RCC 7860 (cell line): ENCODE measurements at places on chromosomes 3 and 15.

GRCh38 chr3:33313331-33313730 is 36.1 kb downstream of the FBXL2 start:
- no peak for DNase-seq

GRCh38 chr15:62165104-62165792 is at the start of gene C2CD4B:
C2CD4B (minus strand) TSS chr15:62165285; CDS start chr15:62164984, 301 bp downstream.
- no peak for DNase-seq

- no peak for DNase-seq
These were observed 8.8 kb downstream of the OIP5 start for GRCh38 chr15:41323611-41324010.

DNA sequence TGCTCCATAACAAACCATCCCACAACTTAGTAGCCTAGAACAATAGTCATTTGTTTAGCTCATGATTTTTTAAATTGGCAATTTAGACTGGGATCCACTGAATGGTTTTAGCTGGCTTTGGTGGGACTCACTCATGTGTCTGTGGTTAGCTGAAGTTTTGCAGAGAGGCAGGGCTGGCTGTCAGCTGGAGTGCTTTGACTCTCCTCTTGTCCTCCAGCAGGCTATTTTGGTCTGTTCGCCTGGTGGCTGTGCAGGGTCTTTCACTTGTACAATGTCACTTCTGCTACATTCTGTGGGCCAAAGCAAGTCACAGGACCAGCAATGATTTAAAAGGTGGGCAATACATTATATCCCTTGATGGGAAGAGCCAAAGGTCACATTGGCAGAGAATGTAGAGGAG is 1146.5 kb downstream of the ROBO2 start:
- DNase-seq = no peak

DNA sequence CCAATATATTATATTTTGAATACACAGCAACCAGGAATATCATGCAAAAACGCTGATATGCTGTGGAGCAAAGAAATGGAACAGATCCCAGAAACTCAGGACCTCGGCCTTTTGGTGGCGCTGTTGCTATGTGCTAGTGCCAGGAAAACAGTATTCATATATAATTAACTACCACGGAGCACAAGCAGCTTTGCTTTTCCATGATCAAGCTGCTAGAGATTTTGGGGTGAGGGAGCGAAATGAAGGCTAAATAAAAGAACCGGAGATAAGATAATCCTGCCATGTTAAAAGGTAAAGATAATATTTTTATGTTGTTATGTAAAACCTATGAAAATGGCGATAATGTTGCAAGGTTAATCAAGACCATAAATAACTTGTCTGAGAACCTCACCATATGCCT is 157.7 kb upstream of the FAM3D start:
- DNase-seq = peak; percentile 21

DNA sequence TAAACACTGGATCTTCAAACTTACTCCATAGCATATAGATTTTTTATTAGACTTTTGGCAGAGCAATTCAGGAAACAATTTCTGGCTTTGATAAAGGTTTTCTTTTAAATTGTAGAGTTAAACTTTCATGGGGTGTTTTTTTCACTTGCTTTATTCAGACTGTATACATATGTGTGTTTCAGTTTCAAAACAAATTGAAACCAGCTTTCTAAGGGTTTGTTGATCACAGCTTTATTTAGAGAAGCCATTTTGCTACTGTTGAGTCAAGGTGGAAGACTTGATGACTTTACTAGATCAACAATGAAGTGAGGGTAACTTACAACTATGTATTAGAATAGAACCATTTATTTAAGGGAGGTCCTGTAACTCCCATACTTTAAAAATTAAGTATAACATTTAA is 6.2 kb downstream of the UBE2E1 start:
- DNase-seq = no peak

DNA sequence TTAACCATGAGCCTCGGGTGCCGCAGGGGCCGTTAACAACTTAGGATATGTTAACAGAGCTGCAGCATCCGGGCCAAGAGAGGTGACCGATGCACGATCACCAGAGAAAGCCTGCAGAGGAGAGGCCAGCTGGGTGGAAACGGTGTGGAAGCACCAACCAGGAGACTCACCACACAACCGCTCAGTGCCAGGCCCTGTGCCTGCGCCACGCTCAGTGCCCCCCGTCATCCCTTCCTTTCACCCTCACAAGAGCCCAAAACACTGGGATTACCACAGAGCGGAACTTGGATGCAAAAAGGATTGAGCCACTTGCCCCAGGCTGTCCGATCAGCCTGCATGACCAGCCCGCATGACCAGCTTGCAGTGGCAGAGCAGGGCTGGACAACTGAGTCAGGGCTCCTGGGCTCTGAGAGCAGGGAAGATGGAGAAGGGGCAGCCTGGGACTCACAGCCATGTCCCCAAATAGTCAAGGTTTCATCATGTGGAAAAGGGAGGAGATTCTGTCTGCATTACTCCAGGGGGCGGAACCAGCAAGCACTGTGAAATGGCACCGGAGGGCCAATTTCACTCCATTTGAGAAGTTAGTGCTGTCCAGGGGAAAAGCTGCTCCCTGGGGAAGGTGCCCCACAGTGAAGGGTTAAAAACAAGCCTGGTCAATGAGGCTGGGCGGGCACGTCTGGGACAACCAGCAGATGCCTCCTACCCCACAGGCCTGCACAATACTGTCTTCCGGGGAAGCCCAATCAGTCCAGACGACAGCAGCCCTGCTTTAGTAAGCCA is 156.8 kb downstream of the ATP10A start:
- DNase-seq = no peak

DNA sequence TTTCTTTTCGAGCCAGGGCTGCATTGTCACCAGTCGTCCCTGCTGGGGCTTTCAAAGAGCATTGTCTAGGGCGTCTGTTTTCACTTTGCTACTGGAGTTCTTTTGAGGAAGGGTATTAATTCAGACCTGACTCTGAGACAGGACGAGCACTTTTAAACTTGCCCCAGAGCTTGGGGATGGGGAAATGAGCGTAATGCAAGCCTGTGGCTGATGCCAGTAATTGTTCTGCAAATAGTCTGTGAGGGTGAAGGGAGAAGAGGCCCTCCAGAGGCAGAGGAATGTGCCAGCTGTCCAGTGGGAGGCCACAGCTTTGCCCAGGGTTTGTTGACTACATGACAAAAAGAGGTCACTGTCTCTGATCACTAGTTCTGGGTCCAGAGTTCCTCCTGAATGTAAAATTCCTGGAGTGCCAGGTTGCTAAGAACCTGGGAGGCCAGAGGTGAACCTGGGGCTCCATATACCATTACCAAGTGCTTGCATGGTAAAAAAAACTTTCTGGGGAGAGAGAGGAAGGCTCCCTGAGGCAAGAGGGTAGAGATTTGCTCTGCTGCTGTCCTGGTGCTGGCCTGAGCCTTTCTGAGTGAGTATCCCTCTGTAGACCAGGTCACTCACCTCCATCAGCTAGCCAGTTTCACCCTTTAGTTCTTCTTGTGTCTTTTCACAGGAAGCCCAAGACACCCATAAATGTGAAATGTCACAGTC is 14.8 kb downstream of the EEFSEC start:
- no peak for DNase-seq

DNA sequence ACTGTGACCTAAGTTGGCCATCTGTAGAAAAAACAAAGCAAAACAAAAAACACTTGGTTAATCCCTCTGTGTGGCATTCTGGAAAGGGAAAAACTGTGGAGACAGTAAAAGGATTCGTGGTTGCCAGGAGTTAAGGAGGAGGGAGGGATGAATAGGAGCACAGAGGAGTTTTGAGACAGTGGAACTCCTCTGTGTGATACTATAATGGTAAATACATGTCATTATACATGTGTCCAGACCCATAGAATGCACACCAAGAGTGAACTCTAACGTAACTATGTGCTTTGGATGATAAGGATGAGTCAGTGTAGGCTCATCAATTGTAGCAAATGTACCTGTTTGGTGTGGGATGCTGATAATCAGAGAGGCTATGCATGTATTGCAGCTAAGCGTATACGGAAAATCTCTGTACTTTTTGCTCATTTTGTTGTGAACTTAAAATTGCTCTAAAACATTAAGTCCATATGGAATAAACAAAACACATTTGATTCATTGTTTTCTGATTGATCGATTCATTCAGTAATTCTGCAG is 33.4 kb downstream of the RAP2B start:
- DNase-seq = no peak

DNA sequence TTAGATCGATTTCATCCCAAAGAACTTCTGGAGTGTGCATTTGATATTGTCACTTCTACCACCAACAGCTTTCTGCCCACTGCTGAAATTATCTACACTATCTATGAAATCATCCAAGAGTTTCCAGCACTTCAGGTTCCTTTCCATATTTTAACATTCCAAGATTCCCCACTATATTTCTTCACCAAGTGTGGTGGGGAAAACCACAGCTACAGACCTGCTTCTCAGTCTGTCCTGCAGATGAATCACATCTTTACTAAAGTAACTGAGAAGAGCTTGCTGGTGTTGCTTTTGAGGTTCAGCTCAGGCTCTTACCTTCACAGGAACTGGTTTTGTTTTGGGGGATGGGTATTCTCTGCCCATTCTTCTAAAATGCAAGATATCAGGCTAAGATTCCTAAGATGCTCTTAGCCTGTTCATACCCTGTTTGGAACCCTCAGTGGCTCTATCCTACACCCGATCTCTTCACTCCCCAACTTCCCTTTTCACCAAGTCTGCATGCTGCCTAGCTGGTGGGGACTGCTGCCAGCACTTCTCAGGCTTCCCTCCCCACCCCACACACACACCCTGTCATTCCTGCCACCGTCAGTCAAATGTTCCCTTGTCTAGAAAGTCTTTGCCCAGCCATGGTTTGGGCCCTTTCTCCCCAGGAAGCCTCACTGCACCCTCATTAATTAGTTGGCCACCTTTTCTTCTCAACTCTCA is 30.8 kb downstream of the SRP14 start:
- DNase-seq = no peak

- DNase-seq = no peak
These were observed 41.6 kb downstream of the PYDC2 start for GRCh38 chr3:191502583-191502982.

GRCh38 chr3:72044231-72044855 is 259.4 kb upstream of the PROK2 start:
- no peak for DNase-seq

DNA sequence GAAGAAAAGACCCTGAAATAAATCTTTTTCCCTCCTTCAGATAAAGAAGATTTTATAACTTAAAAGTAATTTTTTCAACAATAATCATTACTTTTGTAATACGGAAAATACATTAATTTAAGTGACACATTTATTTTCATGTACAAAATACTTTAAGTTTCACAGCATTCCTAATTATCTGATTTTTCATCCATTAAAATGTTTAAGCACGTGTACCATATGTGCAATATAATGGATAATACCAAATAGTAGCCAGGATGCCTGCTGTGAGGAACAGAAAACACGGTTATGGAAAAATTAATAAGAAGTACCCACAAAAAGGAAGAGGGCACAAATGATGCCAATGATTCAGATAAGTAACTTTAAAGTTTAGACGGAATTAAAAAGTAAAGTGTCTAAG is 33.5 kb downstream of the ADAM10 start:
- no peak for DNase-seq

DNA sequence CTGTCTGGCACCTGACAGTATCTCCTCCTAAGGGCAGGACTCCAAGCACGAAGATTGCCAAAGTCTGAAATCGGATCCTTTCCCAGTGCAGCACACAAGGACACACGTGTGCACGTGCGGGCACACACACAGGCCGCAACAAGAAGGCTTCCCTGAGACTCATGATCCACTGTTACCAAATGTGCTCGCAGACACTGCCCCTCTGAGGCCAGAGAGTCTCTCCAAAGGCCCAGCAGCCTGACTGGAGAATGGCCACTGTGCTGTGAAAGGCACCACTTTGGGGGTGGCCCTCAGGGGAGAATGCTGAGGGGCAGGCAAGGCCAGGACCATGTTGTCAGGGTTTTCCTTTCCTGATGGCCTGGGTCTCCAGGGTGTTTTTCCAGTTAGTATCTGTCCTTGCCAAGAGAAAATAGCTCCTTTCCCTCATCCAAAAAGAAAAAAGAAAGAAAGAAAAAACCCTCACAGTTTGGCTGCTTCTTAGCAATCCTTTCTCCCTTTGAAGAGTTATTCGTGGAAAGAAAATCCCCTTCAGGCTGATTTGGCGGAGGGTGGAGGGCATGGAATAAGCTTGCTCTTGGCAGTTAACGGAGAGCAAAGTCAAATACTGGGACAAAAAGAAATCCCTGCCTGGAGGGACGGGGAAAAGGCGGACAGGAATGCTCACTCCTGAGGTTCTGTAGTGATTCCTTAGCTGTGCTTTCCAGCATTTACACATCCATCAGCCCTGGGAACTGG is 112.2 kb upstream of the ETV5 start:
- no peak for DNase-seq
